ENCODE measurements at places on chromosomes 13 and 19. TPM values are rescaled to one million over a fixed set of nuclear protein-coding genes. Genes with fewer than 3 reads are reported as not detected.
A peak's percentile ranks its signal among the peaks of the same experiment; 100 is the strongest.

GRCh38 chr19:48899781-48900476 lies at the start of gene NUCB1:
Gene NUCB1, plus strand, starts transcription at chr19:48900312. Its CDS starts 485 bp downstream, at chr19:48900797.
- peak; percentile 99 for DNase-seq

DNA sequence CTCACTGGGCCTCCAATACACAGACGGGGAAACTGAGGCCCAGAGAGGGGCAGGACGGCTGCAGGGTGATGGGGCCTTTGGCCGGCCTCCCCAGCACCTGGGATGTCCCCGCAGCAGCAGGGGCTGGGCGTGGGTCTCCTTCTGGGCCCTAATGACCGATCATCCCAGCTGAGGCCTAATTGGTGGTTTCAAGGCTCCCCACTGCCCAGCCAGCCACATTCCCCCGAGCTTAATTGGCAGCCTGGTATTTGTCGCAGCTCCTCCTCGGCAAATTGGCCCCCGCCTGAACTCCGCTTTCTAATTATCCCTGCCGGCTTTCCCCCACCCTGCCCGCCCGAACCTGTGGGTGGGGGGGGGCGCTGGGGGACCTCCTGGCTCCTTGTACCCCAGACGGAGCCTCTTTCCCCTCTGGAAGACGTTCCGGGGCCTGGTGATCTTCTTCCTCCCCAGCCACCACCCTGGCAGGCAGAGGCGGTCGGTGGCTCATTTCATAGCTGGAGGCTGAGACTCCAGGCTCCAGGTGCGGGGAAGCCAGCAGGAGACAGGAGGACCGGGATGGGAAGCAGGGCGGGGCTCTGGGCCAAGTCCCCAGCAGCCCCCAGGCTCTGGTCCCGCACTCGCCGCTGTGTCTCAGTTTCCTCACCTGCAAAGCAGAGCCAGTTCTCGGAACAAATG lies 27.2 kb upstream of the WDR18 start:
- no peak for DNase-seq

The LNX2 gene
- 17.5 TPM for polyA plus RNA-seq

The CCDC9 gene
- 32.7 TPM for polyA plus RNA-seq

DNA sequence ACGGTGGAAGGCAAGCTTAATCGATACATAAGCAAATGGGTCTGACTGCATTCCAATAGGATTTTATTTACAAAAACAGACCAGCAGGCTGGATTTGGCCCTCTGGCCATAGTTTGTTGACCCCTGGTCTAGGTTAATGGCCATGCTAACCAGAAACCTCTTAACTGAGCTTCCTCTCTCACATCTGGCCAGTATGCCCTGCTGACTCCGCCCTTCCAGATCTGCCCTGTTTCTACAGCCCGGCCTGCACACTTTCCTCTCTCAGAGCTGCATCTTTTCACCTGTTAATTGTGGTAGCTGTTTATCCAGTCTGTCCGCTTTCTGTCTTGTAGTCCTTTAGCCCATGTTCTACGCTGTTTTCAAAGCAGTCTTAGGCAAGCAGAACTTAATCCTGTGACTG lies 25.6 kb downstream of the EDNRB start:
- DNase-seq = no peak

The LGALS7B gene
- polyA plus RNA-seq = 0.71 TPM

GRCh38 chr19:35206379-35206778 lies 22.2 kb downstream of the FAM187B start:
- no peak for DNase-seq

The PEX11G gene
- polyA plus RNA-seq = 3.5 TPM

The NANOS3 gene
- 4.0 TPM for polyA plus RNA-seq

DNA sequence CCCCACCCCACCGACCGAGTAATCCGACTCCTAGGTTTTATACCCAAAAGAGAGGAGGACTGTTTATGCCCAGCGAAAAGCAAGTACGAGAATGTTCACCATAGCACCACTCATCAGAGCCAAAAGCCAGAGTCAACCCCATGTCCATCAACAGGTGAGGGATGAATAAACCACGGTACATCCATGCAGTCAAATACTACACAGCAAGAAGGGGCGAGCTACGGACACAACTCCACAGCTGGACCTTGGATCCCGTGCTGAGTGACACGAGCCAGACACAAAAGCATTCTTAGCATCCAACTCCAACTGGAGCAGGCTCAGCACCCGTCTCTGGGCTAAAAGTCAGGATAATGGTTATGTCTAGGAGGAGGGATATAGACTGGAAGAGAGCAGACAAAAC lies 12.2 kb upstream of the RABAC1 start:
- DNase-seq = no peak

GRCh38 chr19:58003174-58003828 lies 681 bp upstream of the ZNF606 start:
- DNase-seq = no peak

DNA sequence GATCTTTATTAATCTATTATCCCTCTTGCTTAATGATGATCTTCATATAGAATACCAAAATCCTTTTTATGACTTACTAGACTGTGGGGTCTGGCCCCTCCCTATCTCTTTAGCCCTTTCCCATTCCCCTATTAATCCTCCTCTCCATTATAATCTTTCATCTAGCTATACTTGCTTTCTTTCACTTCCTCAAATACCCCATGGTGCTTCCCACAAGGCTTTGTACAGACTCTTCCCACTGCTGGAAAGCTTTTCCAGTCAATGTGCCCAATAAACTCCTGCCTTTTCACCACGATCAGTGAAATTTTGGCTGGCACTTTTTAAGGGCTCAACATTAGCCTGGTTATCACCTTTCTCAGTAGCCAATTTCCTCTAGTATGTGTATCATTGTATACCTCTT lies 3.2 kb upstream of the EBPL start:
- DNase-seq = no peak

- DNase-seq = peak; percentile 56
Observed at GRCh38 chr13:48653472-48653939, at the start of gene CYSLTR2. Gene CYSLTR2, plus strand, starts transcription at chr13:48653929. Its CDS starts 52,889 bp downstream, at chr13:48706818.

- no peak for DNase-seq
Observed at GRCh38 chr19:38358071-38358470, 16.3 kb upstream of the PSMD8 start.

The LRP3 gene
- 16.3 TPM for polyA plus RNA-seq

- DNase-seq = no peak
Observed at GRCh38 chr13:28429685-28430290, 65.1 kb downstream of the FLT1 start.

- DNase-seq = peak; percentile 42
Observed at GRCh38 chr13:41352935-41353840, 42.1 kb downstream of the NAA16 start.

The TLE2 gene
- polyA plus RNA-seq = 267 TPM

DNA sequence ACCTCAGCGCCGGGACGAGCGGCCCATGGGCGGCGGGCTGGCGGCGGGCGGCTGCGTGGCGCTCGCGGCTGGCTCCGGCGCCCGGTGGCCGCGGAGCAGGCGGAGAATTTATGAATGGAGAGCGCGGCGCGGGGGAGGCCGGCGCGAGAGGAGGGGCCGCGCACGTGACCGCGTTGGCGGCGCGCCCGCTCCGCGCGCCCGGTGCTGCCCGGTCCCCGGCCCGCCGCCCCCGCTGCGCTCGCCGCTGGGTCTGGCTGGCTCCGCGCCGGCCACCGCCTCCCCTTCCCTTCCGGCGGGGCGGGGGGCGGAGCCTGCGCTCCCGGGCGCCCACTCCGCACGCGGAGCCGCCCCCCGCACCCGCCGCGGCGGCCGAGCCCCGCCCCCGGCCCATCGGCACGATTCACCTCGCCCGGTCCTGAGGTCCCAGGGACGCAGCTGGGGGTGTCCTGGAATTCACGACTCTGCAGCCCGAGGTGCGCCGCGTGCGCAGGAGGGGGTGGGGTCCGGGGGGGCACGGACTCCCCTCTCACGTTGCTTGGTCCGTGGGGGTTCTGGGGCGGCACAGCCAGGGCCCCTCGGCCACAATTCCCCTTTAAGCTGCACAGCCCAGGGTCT lies at the start of gene CBARP:
CBARP (minus strand) TSS at position 252 of the 615 bp plus-strand sequence. CDS start 1,905 bp downstream, outside the sequence.
- DNase-seq = no peak
